ENCODE measurements at places on chromosomes 3 and 15. TPM values are rescaled to one million over a fixed set of nuclear protein-coding genes. Genes with fewer than 3 reads are reported as not detected.

Gene STRIT1
- total RNA-seq: not detected

Gene SLC51A
- not detected for total RNA-seq

Gene GOLGA8G
- not detected for total RNA-seq

Gene NUSAP1
- 336 TPM for total RNA-seq

Gene SLCO2A1
- total RNA-seq: not detected

Gene MESP2
- not detected for total RNA-seq

Gene FETUB
- not detected for total RNA-seq

Gene GRIP2
- 0.15 TPM for total RNA-seq

Gene FAM3D
- not detected for total RNA-seq

Gene WDR5B
- total RNA-seq: 5.8 TPM

Gene GMPS
- 92.1 TPM for total RNA-seq

Gene ZCWPW2
- total RNA-seq: 0.37 TPM

Gene CP
- total RNA-seq: not detected

Gene CFAP91
- total RNA-seq: not detected

Gene ABCC5
- 19.2 TPM for total RNA-seq

Gene ZBTB47
- 0.22 TPM for total RNA-seq
